ENCODE measurements at places on chromosomes 6 and 20.

DNA sequence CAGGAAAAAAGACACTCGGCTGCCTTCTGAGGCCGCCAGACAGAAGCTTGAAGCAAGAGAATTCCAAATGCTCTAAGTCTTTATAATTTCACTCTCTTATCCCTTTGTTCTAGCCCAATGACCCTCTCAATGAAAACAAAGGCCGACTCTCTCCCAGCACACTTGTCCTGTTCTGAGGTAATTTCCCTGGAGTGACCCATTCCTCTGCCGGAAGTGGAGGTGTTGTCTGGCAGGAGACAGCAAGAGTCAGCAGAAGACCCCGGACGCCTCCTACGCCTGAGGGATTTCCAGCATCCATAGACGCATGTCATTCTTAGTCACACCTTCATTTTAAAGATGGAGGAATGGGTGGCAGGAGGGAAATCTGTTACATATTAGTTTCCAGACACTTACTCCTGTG lies 110.3 kb downstream of the SOD2 start:
- DNase-seq: no peak

- no peak for DNase-seq
Observed at GRCh38 chr6:170152989-170153388, 137.9 kb downstream of the DLL1 start.

DNA sequence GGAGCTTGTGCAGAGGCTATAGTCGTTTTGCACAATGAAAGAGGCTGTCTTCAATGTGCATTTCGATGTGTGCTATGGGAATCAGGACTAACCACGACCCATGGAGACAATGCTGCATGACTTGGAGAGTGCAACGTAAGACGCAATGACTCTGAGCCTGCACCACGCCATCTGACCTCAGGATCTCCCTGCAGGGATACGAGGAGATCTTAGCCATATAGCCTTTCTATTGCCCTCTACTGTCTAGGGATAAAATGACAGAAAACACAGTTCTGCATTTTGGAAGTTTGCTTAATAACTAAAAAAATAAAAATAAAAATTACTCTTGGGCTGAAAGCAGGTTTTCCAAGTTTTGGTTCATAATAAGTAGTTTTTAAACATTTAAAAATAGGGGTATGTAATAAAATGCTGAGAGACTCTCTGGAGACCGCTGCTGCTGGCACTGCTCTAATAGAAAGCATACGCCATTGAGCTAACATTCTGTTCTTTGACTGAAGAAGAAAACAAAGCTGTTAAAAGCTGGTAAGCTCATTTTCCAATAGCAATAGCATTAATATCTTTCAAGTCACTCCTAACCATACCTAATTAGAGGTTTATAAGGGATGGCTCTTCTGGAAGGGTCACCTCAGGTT lies 87.2 kb downstream of the PDE7B start:
- peak; percentile 11 for DNase-seq

DNA sequence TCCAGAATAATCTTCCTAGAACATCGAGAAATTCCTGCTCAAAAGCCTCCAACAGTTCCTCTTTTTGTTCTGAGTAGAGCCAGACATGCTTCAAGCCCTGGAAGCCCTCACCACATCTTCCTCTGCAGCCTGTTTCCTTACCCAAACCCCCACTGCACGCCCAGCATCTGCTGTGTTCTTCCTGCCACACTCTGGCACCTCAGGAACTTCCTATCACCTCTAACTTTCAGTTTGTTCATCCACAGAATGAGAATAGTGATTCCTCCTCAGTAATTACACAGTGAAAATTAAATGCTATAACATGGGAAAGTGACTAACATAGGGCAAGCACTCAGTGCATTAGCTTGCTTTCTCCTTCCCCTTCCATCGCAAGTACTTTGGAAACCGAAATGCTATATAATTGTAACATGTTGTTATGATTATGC lies 26.3 kb downstream of the C6orf89 start:
- no peak for DNase-seq

GRCh38 chr20:63568170-63568981 lies 5.7 kb downstream of the HELZ2 start:
- DNase-seq: no peak

DNA sequence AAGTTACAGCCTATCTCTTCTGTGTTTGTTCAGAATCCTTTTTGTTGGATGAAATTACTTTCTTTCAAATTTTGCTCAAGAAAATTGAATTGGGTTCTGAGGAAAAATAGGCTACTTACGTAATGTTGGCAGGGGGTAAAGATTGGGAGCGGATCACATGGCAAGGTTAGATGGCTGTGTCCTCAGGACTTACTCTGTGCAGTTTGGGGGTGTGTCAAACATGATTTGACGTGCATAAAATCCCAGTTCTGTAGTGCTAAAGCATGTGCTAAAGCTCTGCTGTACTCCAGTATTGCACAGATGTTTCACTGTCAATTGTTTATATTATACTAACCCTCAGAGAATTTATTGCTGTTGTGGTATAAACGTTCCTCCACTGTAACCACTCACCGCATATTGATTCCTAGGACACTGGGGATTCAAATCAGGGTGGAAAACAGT lies 2.6 kb downstream of the NT5E start:
- DNase-seq: no peak

- no peak for DNase-seq
Observed at GRCh38 chr6:70894001-70894400, 62.9 kb downstream of the B3GAT2 start.

GRCh38 chr6:108839083-108839642 lies 9.1 kb upstream of the ARMC2 start:
- no peak for DNase-seq

GRCh38 chr20:34074101-34074760 lies 37.8 kb downstream of the EIF2S2 start:
- peak; percentile 58 for DNase-seq
